ENCODE measurements at places on chromosomes 7 and 10.

GRCh38 chr10:17989908-17990767 lies 38.4 kb downstream of the SLC39A12 start:
- no peak for DNase-seq

GRCh38 chr10:43440463-43441134 lies 3.7 kb downstream of the ZNF487 start:
- DNase-seq = no peak

DNA sequence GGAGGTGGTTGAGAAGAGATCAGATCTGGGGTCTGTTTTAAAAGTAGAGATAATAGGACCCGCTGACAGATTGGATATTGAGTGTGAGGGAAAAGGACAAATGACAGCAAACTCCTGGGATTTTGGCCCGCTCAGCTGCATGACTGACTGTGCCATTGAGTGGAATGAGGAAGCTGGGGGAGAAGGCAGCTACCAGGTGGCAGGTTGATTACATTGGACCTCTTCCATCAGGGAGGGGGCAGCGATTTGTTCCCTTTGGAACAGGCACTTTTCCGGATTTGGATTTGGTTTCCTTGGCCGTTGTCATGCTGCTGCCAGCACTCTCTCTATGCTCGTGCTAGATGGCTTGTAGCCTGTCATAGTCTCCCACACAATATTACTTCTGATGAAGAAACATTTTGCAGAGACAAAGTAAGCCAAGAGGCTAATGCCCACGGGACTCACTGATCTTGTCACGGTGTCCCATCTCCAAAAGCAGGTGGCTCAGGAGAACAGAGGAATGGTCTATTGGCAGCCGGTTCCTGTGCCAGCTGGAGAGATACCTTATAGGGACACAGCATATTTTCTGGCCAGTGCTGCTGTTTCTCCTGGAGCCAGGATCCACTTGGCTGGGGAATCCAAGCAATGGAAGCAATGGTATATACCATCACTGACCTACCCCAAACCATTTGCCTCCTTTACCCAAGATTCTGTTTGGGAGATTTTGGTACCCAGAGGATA lies 69.1 kb upstream of the WAC start:
- no peak for DNase-seq

DNA sequence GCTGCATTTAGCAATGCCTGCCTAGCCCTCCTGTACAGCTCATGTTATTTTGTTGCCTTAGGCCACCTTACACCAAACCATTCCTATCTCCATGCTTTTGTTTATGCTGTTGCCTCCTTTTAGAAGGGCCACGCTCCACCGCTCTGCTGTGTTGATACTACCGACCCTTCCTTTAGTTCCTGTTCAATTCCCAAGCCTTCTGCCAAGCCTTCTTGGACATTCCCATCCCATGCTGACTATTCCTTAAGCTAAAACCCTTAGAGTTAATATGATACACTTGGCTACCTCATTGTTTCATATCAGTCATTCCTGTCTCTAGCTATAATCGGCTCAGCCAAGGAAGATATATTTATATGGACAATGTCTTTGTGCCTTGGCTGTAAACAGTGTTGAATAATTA lies 705.5 kb downstream of the LRMDA start:
- DNase-seq = no peak

- DNase-seq = no peak
Observed at GRCh38 chr10:13001041-13001886, at the start of gene CCDC3. CCDC3 (minus strand) TSS chr10:13001713; CDS start chr10:13001570, 143 bp downstream.

GRCh38 chr7:145269418-145270161 lies 433.7 kb upstream of the TPK1 start:
- no peak for DNase-seq

DNA sequence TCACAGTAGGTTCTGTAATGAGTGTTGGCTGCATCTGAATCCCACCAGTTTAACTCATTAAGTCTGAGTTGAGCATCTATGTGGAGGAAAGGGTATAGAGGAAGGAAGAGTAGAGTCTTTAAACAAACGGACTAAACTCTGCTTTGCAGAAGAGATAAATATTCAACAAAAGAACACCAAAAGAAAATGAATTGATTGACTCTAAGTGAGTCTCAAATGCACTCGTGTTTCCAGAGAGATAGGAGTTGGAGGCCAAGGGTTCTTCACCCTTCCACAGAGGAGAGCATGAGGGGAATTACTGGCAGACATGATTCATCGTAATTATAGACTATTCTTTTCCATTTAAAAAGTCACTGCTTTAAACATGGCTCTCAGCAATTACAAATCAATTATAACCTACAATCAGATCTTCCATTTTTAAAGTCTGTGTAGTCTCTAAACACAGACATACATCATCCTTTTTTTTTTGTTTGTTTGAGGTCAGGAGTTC lies 56.3 kb downstream of the PLPP4 start:
- DNase-seq = no peak
